ENCODE measurements at places on chromosomes 13 and 19.

DNA sequence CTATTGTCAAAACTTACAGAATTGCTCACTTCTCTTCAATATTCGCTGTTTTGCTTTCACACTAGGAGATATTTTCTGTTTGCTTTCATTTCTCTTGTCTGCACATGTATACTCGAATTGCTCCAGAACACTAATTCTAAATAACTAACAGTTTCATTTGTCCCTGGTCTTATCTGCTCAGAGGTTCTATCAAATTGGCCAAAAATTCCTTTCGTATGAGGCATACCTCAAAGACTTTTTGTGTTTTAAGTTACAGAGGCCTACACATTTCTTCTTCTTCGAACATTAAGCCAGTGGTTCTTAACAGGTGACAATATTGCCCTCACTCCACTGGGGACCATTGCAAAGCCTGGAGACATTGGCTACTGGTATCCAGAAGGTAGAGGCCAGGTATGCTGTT is 1314.6 kb downstream of the EFNB2 start:
- no peak for DNase-seq

- DNase-seq: peak; percentile 72
Observed at GRCh38 chr13:114064450-114065140, 67.8 kb downstream of the RASA3 start.

DNA sequence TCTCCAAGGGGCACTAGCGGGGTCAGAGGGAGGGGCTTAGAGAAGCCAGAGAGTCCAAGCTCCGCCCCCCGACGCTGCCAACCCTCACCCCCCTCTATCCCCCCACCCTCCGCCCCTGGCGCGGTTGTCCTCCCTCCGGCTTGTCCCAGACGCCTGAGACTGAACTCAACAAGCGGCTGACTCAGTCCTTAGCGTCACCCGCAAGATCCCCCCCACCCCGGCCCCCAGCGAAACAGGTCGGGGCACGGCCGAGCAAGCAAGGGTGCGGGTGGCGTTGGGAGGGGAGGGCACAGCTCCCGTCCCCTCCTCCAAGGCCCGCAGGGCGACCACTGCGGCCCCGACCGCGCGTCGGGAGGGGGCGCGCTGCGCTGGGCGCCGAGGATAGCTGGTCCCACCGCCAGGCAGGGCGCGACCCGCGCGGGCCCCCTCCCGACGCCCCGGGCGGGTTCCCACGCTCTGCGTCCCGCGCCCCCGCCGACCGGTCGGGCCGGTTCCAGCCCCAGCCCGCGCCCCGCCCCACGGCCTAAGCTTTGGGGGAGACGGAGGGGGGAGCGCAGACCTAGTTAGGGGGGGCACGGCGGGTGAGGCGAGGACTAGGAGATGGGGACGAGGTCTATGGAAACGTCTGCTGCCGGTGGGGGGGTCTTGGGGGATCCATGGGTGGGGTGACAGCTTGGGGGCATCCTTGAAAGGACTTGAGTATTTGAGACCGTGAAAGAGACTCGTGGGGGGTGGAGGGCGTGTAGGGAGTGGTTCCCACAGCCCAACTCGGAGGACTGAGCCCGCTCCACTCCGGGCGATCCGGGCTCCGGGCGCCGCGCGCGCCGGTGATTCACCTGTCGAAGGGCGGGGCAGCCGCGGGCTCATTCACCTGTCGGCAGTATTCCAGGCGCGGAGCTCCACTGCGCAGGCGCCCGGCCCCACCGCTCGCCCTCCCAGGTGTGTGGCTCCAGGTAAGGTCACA is 5.1 kb downstream of the NOTCH3 start:
- DNase-seq: no peak

DNA sequence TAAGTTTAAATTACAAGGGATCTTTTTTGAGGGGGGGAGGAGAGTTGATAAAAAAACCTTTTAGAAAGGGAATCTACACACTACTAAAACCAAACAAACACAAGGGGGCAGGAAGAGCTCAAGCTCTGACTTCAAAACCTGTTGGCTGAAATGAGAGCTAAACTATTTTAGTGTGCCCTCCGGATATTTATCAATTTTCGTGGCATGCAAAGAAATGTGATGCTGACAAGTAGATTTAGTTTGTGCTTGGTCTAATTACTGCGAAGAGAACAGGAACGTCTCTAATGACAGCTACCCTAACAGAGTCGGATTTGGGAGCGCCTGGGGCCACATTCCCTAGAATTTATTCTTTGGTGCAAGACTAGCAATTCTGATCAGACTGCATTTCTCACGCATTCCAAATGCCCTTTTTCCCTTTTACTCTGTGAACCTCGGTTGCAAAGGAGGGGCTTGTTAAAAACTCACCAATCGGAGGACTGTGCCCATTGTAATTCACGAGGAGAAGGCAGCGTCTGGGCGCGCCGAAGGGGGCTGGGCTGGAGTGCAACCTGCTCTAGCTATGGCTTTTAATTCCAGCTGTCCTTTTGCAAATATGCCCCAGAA is 802 bp upstream of the FREM2 start:
- DNase-seq: peak; percentile 74

- DNase-seq: no peak
Observed at GRCh38 chr13:32951580-32951979, 64.6 kb upstream of the KL start.

- DNase-seq: no peak
Observed at GRCh38 chr19:35120492-35120891, 4.9 kb downstream of the FXYD3 start.

GRCh38 chr13:36261976-36262375 is 35.6 kb downstream of the CCDC169 start:
- DNase-seq: no peak

- no peak for DNase-seq
Observed at GRCh38 chr19:2411709-2412108, 15.7 kb downstream of the TIMM13 start.

DNA sequence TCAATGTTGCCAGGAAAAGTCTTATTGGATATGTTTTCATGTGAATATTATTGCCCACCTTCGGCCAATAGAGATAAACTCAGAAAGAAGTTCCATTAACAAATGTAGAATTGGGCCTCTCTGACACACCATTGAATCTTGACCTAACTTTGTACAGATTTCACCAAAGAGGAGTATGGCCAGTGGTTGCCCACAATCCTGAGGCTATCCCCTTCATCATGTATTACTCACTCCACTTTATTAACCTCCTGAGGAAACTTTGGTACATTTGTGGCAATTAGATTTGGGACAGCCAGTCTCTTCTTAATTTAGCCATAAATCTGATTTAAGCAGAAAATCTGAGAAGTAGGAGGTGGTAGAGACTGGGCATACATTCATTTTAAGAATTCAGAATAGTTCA is 53.3 kb upstream of the POSTN start:
- DNase-seq: no peak

GRCh38 chr19:2624537-2625091 is 77.9 kb downstream of the GNG7 start:
- DNase-seq: no peak

DNA sequence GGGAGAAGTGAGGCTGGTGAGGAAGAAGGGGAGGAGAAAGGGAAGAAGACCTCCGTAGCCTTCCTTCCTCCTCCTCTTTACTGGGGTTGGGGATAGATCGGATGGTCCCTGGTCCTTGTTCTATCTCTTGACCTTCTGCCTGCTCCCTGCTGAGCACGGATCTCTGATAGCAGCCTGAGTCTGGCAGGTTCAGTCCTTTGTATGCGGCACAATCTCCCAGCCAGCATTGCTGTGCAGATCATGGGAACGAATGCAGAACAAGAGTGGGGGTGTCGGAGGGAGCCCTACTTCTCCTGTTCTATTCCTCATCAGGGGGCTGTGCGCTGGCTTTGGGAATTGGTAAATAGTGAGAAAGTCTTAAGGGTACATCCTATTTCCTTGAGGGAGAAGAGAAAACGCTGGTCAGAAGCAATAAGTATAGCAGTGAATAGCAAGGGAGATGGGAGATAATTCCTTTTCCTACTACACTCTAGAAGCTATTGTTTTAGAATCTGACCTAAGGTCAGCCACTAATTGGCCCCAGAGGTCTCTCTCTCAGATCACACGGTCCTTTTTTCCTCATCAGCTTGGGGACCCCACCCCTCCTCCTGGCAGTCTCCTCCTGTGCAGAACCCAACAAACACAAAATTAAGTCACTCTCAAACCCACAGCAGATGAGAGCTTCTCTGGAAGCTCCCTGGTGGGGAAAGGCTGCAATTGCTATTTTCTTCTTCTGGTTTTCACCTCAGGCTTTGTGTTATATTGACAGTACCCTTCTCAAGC is 41.0 kb downstream of the KL start:
- DNase-seq: no peak

DNA sequence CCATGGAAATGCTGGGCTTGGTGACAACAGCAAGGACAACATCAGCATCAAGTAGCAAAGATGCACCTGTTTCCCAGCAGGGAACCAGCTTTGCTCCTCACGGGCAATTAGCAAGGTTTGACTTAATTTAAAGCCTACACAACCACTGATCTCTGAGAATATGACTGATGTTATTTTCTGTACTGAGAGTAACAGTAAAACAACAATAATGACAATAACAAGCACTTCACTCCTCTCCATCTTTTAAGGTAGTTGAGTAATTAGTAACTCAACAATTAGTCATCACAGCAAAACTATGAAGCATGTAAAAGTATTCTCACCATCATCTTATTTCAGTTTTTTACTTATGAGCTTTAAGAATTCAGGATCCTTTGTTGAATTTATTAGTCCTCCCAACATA is 37.3 kb downstream of the ENOX1 start:
- DNase-seq: no peak

GRCh38 chr19:31139871-31140505 is 209.2 kb downstream of the TSHZ3 start:
- DNase-seq: no peak

- DNase-seq: no peak
Observed at GRCh38 chr13:26949701-26950502, 189.3 kb upstream of the GPR12 start.

Measured in posterior cingulate gyrus (tissue), 11 donors.